Activated CD4-positive, alpha-beta T cell treated with anti-CD3 and anti-CD28 coated beads for 4 hours (primary cell): ENCODE measurements at places on chromosomes 3 and 15.

GRCh38 chr3:116940719-116941118 is 231.1 kb downstream of the TUSC7 start:
- no peak for DNase-seq

- DNase-seq, result peak; percentile 75
Measured at GRCh38 chr15:72199721-72200212, 2.2 kb upstream of the GRAMD2A start.

DNA sequence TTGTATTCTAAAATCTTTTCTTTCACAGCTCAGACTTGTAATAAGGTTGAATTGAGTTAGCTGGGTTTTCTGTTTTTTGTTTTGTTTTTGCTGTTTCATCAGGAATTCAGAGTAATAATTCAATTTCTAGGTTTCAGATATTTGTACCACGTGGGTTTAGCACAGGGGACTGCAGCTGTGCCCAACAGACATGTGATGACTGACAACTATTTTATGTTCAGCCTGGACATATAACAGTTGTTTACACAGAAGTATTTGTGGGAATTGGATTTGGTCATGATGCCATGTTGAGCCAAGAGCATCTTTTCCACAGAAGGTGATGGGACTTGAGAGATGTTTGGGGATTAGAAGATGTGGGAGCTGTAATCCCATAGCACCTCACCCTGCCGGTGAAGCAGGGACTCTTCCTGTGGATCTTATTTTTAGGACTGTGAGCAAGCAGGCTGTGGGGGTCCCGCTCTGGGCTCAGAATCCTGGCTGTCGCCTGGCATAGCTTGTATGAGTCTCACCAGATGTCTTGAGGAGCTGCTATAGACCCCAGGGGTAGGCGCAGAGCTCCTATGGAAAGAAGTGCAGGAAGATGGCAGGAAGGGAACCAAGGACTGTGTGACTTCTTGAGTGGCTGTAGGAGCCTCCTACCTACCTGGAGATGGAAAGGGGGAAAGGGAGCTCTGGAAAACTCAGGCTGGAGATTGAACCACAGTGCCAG is 23.7 kb downstream of the PXYLP1 start:
- no peak for DNase-seq

DNA sequence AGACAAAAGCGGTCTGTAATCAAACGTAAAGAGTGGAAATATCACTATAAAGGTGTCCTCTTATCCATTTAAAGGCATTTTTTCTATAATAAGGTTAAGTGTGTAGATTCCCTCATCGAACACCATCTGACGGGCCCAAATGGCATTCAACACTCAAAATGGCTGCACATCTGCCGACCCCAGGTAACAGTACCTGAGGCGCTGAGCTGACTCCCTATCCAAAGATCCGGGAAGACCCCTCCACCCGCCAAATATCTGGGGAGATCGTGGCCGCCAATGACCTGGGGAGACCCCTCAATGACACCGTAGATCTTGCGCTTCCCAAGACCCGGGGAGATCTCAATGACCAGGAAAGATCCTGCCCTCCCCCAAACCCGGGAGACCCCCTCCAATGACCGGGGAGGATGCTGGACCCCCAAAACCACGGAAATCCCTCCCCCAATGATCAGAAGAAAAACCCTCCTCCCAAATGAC is 476 bp downstream of the IP6K2 start:
- DNase-seq, result peak; percentile 18

DNA sequence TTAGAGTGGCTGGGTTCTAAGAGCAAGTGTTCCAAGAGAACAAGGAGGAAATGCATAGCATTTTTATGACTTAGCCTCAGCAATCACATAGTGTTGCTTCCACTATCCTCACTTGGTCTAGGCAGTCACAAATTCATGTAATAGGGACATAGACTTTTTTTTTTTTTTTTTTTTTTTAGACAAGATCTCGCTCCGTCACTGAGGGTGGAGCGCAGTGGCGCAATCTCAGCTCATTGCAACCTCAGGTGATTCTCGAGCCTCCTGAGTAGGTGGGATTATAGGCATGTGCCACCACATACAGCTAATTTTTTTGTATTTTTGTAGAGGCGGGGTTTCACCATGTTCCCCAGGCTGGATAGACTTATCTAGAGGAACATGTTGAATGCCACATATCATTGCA is 4.7 kb upstream of the GNB4 start:
- DNase-seq, result no peak

- no peak for DNase-seq
Measured at GRCh38 chr3:65761446-65762234, 277.1 kb downstream of the MAGI1 start.
